ENCODE measurements at places on chromosomes 5 and 9. TPM values are rescaled to one million over a fixed set of nuclear protein-coding genes. Genes with fewer than 3 reads are reported as not detected.

- peak; percentile 36 for DNase-seq
Observed at GRCh38 chr5:150066901-150067396, 19.4 kb downstream of the CSF1R start.

- no peak for DNase-seq
Observed at GRCh38 chr5:16866795-16867576, 69.1 kb downstream of the MYO10 start.

DNA sequence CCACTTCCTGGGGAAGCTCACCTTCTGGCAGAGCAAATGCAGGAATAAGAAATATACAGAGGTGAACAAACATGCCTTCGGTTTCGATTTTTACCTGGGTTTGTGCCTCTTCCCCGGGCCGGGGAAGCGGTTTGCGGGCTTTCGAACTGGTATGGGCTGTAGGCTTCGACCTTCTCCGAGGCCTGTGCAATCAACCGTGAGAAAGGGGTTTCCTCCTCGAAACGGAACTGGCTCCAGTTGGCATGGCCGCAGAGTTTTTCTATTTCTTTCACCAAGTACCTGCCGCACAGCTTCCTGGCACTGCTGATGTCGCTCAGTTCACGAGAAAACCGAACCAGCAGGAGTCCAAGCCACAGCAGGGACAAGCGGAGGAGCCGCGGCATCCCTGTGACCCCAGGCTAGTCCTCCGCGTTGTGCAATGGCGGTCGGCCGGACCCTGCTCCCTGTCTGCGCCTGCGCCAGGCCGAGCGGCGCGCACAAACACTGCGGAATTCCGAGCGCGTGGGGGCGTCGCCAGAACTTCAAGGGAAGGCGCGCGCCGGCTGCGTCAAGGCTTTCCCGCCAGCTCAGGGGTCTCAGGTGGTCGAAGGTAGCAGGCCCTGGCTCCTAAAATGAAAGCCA lies at the start of gene INSL6:
Gene INSL6, minus strand, starts transcription at position 420 of the 621 bp plus-strand sequence. Its CDS starts 37 bp downstream, at position 383.
- no peak for DNase-seq

- no peak for DNase-seq
Observed at GRCh38 chr5:59020611-59021285, 437.9 kb downstream of the RAB3C start.

GRCh38 chr9:133957328-133957727 lies 34.8 kb downstream of the VAV2 start:
- DNase-seq: no peak

- DNase-seq: no peak
Observed at GRCh38 chr5:151556806-151557205, 34.3 kb downstream of the FAT2 start.

DNA sequence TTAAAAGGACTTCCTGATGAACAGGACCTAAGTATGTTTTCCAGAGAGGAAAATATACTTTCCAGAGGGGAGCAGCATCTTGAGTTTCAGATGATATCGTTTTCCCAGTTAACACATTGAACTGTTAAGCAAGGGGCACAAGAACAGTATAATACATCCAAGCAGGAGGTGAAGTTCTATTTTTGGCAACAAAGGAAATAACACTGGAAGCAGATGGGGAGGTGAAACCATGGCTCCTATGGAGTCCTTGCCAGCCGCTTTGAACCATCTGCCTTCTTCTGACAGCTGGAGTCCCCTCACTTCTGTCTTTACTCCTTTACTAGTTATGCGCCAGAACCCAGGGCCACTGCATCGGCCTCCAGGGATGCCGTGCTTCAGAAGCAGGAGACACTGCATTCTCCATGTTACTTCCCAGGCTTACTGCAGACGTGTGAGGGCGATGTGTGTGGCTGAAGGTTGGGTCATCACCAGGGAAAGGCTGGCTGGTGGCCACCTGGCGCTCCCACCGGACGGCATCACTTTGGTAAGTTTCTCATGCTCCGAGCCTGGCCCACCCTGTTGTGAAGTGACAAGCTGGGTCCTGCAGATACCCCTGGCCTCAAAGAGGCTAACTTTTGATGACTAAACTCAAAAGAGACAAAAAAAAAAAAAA lies 77.8 kb downstream of the TTLL11 start:
- DNase-seq: no peak

DNA sequence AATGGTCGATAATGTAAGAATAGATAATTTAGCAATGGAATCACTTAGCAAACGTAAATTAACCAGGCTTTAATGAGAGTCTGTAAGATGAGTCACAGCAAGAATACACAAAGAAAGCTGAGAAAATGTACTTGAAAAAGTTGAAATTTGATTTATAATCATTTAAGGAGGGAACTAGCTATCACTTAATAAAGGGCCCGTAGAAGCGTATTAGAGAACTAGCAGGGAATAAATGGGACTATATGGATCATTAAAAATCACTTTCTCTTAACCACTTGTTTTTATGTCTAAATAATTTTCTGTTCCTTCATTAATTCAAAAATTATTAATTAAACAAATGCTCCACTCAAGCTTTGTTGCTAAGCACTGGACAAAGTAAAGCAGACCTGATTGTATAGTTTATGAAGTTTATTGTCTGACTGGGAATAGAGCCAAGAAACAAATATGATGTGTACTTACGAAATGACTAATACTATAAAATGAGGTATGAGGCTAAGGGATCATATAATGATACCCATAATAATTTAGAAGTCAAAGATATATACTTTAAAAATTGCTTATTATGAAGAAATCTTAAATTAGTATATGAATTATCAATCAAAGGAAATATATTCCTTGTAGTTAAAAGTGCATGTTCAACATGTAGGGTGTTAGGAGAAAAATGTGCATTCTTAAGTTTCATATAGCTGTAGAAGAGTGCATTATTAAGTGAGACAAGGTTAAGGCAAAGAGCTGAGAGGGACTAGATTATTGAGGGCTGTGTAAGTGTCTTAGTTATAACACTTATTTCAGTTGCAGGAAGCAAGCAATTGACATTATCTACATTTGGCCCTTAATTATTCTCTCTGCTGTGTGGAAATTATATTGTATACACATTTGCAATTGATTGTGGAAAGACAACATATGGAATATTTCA lies 196.8 kb downstream of the PRDM9 start:
- no peak for DNase-seq

- DNase-seq: no peak
Observed at GRCh38 chr5:128174951-128175350, 91.4 kb downstream of the SLC12A2 start.

DNA sequence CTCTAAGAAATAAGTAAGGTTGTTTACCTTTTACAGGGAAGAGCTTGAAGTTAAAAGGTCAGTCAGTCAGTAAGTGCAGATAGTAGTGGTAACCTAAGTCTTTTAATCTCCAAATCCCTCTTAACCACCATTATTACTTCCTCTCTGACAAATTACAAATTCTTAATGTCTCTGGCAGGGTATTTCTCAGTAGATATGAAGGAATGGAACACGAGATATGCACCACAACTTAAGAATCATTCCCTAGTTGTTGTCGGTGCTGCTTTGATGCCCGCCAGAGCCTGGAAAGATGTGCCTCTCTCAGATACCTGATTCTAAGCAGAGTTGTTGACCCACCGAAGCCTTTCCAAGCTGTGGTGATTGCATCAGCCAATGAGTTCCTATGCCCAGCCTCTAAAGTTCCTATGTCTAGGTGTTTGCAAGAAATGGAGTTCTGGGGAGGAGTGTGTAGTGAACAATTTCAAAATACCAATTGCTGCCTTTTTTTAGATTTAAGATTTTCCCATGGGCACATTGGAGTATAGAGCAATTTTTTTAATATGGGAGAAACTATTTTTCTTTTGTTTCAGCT lies 78.5 kb downstream of the CD180 start:
- DNase-seq: no peak

DNA sequence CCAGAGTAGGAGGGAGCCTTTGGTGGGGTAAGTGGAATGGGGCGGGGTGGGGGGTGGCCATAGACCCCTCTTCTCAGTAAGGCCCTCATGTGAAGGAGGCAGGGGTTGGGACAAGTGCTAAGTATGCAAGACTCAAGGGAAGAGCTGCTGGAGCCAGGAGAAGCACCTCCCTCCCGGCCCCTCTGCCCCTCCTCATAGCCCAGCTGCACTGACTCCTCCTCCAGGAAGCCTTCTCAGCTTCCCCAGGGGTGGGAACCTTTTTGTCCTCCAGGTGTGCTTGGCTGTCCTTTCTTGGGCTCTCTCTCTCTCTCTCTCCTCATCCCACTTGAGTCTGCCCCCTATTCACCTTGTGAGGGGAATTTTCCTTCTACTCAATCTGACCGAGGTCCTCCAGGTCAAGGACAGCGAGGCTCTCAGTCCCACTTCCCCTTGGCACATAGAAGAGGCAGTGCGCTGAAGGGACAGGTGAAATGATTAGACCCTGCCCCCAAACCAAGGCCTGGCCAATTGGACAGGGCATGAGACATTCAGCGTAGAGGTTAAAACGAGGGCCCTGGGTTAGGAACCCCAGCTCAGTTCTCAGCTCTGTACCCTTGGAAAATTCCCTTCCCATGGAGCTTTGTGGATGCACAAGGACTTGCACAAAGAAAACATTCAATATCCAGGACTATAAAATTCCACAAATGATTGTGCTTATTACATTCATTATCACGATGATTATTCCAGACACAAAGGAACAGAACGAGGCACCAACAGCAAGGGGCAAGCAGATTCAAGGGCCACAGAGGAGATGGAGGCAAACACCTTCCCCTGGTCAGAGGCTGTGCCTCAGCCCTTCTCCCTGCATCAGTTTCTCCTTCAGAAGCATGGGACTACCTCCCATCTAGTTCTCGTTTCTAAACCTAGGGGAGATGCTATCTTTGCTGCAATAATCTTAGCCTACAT lies 45.6 kb upstream of the IL17B start:
- no peak for DNase-seq

DNA sequence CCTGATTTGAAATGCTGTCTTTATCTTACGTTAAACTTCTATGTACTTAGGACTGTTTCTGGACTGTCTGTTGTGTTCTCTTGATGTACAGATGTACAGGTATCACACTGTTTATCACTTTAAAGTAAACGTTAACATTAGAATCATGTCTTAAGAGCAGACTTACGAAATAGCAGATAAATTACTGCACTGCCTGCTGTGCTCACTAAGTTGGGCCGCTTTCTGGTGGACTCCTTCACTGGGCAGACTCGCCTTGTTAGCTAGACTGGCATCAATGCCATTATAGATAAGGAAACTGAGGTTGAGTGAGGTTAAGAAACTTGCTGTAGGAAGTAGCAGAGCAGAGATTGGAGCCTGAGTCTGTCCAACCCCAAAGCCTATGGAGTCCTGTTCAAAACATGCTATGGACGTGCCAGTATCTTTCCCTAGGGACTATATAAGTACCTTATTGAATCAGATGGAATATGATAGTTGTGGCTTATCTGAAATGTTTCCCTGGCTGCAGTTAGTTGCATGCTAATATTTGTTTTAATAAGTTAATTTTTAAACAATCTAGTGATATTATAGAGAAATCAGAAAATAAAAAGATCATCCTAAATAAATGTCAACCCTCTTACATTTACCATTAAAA lies 16.9 kb downstream of the ZNF618 start:
- no peak for DNase-seq

DNA sequence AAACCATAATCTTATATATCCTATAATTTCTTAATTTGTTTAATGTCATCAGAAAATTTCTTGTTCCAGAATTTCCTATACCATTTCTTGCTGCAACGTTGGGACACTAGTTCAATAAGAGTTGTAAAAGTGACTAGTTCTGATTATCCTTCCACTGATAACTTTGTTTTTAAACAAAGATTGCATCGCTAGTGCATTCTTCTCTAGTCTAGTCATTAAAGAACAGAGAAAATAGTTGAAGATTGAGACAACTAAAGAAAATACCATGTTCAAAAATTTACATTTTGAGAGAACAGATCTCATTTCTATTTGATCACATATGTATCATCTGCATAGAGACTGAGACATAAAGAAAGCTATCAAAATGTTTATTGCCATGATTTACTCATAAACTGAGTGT lies 1888.2 kb downstream of the EFNA5 start:
- no peak for DNase-seq

GRCh38 chr5:60010328-60010727 lies 116.8 kb upstream of the PDE4D start:
- DNase-seq: no peak

DNA sequence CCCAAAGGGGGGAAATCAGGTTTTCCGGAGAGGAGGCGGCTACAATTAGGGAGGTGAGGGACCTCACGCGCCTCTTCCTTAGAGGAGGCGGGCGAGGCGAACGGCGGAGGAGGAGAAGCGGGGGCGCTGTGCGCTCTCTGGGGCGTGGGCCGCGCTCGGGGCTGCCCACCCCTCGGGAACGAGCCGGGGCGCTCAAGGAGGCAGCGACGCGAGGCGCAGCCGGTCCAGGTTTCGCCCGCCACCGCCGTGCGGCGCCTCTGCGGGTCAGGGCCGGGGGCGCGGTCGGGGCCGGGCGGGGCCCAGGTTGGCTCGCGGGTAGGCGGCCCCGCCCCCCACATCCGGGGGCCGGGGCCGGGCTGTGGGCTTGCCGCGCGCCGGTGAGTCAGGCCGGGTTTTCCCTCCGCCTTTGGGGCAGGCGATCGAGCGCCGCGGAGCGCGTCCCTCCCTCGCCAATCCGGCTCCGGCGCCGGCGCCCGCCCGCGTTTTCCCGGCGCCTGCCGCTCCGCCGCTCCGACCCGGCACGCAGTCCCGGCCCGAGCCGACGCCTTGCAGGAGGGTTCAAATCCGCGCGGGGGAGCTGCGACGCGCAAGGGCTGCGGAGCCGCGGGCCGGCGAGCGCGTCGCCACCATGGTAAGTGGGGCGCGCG lies at the start of gene N4BP3:
Gene N4BP3, plus strand, starts transcription at position 392 of the 647 bp plus-strand sequence. CDS start 6,052 bp downstream, outside the sequence.
- no peak for DNase-seq

DNA sequence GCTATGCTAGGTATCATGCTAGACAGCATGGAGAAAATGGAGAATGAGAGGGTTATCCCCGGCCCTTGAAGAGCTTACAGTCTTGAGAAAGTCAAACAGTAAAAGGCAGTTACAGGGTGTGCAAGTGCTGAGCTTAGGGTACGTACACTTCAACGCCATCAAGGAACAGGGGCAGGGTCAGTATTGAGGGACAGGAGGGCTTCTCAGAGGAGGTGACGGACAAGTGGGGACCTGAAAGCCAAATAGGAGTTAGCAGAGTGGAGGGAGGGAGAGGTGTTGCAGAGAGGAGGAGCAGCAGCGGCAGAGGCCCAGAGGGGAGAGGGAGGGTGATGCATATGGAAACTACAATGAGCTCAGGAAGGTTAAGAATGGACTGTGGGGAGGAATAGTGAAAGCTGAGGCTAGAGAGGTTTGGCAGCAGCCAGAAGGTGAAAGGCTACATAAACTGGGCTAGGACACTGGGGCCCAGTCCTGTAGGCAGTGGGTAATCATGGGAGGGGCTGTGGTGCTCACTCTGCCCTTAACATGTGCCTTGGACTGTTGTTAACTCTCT lies 88.0 kb downstream of the NRG2 start:
- DNase-seq: peak; percentile 59

IFNA13 gene
- not detected for total RNA-seq

S1PR3 gene
- 9.9 TPM for total RNA-seq

SEMA6A gene
- 4.5 TPM for total RNA-seq

APBA1 gene
- total RNA-seq: 1.9 TPM

GLDC gene
- total RNA-seq: 0.11 TPM

SLC6A3 gene
- total RNA-seq: 0.19 TPM

SH2D3C gene
- total RNA-seq: 16.0 TPM

TERT gene
- not detected for total RNA-seq

AJM1 gene
- total RNA-seq: 8.6 TPM

PKD2L2 gene
- 0.62 TPM for total RNA-seq

GABRA1 gene
- not detected for total RNA-seq
